Activated naive CD4-positive, alpha-beta T cell (primary cell): ENCODE measurements at places on chromosomes 16 and 17.

- no peak for DNase-seq
These were observed 6.6 kb upstream of the KPNB1 start for GRCh38 chr17:47643116-47643515.

- no peak for DNase-seq
These were observed 10.9 kb upstream of the C16orf54 start for GRCh38 chr16:29756654-29757053.

DNA sequence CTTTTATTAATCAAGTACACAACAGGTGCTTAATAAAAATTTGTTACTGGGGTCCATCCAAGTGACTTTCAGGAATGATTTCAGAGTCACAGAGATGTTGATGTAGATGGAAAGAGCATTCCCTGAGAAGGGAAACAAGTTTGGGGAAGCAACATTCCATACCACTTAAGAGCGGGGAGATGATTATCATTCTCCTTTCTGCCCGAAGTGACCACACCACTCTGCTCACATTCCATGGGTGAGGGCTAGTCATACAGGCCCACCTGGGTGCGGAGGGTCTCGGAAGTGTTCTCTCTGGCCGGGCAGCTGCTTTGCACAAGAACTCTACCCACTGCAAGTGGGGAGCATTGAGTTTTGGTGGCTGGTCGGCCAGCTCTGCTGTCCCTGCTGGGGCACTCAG is 231.4 kb downstream of the SNX29 start:
- DNase-seq = no peak

- no peak for DNase-seq
These were observed 39.0 kb upstream of the AKAP1 start for GRCh38 chr17:57045868-57046704.

DNA sequence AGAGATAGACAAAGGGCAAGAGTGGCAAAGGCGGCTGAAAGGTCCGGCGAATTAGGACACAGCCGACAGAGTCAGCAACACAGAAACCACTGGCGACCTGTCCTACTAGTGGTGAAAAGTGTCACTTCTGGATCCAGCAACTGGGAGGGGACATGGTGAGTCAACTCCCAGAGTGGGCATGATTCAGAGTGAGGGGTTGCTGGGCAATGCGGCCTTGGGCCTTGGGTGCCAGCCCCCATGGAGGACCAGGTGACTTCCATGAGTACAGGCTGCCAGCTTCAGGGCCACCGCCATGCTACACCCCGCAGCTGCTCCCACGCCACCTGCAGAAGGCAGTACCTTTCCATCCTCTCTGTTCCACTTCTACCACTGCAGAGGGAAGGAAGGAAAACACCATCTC is 110.6 kb downstream of the ZFHX3 start:
- DNase-seq = no peak

DNA sequence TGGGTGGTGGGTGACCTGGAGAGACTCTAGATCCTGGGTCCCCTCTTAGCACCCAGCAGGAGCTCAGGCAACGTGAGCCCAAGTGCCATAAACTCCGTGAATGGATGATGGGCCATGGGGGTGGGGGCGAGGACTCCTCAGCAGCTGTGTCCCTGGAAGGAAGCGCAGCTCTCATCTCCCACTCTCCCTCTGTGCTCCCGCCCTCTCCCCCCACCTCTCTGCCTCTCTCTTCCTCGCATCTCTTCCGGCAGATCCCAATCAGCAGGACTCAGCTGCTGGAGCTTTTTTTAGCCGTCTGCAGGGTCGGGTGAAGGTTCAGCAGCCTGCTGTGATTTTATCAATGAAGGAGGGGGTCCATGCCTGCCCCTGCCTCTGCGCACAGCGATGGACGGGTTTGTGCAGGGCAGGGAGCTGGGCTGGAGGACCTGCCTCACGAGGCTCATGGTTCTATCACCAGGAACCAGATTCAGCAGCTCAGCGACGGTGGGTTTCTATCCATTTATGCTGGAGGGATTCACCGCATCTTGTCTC is 8.3 kb downstream of the CCR7 start:
- DNase-seq = no peak

DNA sequence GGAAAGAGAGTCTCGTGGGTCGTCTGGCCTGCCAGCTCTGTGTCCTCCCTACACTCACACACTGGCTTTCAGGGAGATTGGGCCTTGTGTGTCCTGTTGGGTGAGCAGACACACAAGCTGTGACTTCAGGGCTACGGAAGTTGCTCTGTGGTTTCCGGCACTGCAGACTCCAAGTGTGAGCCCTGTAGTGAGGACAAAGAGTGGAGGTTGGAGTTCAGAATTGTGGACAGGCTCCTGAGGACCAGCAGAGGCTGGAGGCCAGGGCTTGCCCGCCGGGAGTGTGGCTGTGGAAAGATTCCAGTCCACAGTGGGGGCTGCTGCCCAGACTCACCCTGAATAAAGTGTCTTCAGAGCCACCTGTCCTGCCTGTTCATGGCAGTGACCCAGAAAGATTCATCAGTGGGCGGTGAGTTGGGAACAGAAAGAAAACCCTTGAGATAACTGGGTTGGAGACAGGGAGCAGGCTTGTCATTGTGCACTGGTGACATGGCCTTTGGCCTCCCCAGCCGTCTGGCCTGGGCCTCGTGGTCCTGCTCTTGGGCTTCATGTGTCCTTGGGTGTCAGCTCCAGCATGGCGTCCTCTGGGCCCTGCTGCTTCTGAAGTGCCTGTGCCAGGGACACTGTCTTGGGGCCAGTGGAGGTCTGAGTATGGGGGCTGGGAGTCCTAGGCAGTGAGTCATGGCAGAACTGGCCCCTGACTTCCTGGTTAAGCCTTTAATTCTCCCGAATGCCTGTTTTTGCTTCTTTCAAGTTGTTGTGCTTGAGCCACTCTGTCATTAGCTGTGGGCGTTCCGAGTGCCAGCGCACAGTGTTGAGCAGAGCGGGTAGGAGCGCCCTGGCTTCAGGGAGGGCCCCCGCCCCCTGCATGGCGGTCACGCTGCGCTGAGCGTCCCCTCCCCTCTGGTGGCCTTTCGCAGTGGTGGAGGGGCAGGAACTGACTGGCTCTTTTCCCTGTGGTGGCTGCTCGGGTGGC is 19.9 kb upstream of the ZNF750 start:
- no peak for DNase-seq

DNA sequence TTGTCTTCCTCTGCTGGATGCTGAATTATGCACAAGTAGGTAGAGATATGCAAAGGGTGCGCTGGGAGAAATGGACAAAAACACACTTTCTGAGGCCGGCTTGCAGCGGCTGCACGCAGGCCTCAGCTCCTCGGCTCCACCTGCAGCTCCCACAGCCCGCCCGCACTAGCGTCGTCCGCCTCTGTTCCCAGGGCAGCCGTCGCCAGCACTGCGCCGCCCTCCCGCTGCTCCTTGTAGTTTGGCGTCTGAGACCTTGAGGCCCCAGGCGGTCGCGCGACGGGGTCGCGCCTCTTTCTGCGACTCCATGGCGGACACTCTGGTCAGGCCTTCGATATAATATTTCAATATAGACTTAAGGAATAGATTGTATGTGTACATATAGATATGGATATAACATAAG is 24.8 kb downstream of the SLFN12 start:
- no peak for DNase-seq

- no peak for DNase-seq
These were observed 53.1 kb downstream of the VAT1L start for GRCh38 chr16:77841502-77841763.

- DNase-seq = no peak
These were observed 1.9 kb upstream of the HSF4 start for GRCh38 chr16:67162506-67163163.

DNA sequence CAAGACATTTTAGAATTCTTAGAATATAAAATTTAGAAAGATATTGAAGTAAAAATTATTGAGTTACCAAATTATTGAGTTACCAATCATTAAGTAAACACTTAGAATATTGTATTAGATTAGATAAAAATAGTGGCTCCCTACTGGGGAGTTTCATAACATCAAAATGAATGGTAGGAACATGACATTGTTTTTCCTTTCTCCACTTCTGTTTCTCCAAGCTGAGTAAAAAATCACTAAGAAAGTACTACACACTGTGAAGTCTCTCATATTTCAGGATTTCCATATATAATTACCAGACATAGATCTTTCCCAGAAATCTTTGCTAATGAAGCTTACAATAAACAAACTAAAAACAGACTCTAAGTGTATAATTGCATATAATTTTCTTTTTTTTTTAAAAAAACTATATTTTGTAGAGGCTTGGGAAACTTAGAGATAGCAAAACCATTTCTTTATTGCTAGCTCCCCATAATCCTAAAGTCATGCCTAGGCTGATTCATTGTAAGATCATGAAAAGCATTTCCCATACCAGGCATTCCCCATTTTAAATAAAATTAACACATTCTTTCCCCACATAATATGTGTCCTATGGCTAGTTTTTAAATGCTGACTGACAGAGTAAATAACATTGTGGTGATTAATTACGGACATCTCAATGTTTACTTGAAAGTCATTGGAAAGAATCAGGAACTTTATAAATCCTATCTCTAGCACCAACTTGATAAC is 1408.7 kb upstream of the GOT2 start:
- DNase-seq = no peak

GRCh38 chr17:5715478-5715877 is 131.2 kb upstream of the NLRP1 start:
- DNase-seq = no peak

DNA sequence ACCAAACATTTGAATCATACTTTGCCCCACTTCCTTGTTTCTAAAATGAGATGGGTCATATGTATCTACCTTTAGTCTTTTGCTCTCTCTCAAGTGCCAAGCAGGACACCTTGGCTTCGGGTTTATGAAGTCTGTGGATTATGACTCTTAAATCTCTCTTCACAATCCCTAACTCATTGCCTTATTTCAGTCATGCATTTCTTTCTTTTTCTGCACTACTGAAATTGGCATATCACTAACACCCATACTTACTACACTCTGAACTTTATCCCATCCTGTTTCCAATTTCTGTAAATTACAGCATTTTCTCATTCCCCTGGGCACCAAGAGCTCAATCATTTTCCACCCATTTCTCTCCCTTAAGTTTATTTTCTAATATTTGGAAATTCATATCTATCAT is 42.0 kb downstream of the ABCA9 start:
- no peak for DNase-seq

- DNase-seq = no peak
These were observed 585.3 kb downstream of the KCNJ18 start for GRCh38 chr17:22277595-22277994.

DNA sequence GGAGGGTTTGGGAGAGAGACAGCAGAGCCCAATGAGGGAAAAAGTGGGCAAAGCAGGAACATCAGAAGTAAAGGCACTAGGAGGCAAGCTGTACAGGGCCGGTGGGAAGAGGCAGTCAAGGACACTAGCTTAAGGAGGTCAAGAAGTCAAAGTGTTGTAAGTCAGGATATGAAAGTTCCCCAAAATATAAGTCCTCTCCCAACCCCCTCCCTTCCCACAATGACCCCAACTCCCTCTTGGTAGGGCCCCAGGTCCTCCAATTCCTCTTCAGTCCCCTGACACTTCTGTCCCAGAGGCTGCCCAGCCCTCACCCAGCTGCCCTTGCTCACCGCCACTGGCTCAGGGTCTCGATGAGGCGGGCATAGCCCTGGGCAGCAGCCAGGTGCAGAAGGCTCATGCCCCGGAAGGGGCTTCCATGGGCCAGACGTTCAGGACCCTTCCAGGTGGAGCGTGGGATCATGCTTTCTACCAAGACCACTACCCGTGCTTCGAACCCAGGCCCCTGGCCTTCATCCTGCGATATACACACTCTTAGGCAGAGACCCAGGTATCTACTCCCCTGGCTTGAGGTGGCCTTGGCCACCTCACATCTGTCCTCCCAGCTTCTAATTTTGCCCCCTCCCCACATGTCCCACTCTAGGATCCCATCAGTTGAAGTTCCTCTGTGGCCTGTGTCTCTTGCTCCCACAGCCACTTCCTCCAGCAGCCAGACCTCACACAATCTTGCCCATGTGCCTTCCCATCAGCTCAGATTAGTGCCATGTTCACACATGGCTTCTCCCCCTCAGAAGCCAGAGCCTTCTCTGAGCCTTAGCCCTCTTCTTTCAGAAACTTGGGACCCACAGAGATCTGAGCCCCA is 5.9 kb upstream of the SPAG7 start:
- DNase-seq = no peak
